T-helper 17 cell (primary cell): ENCODE measurements at places on chromosomes 1 and 21. TPM values are rescaled to one million over a fixed set of nuclear protein-coding genes. Genes with fewer than 3 reads are reported as not detected.
A peak's percentile ranks its signal among the peaks of the same experiment; 100 is the strongest.

The FAM229A gene
- 30.1 TPM for total RNA-seq

The CD34 gene
- total RNA-seq: not detected

The LCE1D gene
- not detected for total RNA-seq

The SLC41A1 gene
- 36.2 TPM for total RNA-seq

The TNFRSF4 gene
- total RNA-seq: 127 TPM

The NEK2 gene
- total RNA-seq: 1.6 TPM

The CNKSR1 gene
- 3.8 TPM for total RNA-seq

The VANGL2 gene
- not detected for total RNA-seq

The PRELP gene
- total RNA-seq: not detected

The EXTL1 gene
- not detected for total RNA-seq

The SLC35F3 gene
- total RNA-seq: 0.10 TPM

The HSD11B1 gene
- 4.0 TPM for total RNA-seq

The ZNF695 gene
- total RNA-seq: not detected

- H3K27me3 ChIP-seq: no peaks in the 10 kb centered on the region
- no peak overlapping the region for H3K4me3 ChIP-seq
- no peak overlapping the region for H3K27ac ChIP-seq
- peaks cover 12% of the 10 kb centered on the region for H3K36me3 ChIP-seq
- no peak for DNase-seq
- peaks cover 24% of the 10 kb centered on the region for H3K4me1 ChIP-seq
These were observed 33.0 kb downstream of the COP1 start for GRCh38 chr1:176174108-176174507.

GRCh38 chr1:112849425-112850033 is 106.5 kb downstream of the SLC16A1 start:
- H3K36me3 ChIP-seq: peaks cover 2% of the 10 kb centered on the region
- peaks cover 7% of the 10 kb centered on the region for H3K4me1 ChIP-seq
- H3K27me3 ChIP-seq: peaks cover 44% of the 10 kb centered on the region

GRCh38 chr21:45306453-45306831 is 18.7 kb upstream of the POFUT2 start:
- peaks cover 15% of the 10 kb centered on the region for H3K4me1 ChIP-seq
- no peak for DNase-seq
- peaks cover 1% of the 10 kb centered on the region for H3K36me3 ChIP-seq
- peaks cover 24% of the 10 kb centered on the region for H3K27me3 ChIP-seq
- H3K27ac ChIP-seq: peak overlapping the region; percentile 83
- H3K4me3 ChIP-seq: no peak overlapping the region

DNA sequence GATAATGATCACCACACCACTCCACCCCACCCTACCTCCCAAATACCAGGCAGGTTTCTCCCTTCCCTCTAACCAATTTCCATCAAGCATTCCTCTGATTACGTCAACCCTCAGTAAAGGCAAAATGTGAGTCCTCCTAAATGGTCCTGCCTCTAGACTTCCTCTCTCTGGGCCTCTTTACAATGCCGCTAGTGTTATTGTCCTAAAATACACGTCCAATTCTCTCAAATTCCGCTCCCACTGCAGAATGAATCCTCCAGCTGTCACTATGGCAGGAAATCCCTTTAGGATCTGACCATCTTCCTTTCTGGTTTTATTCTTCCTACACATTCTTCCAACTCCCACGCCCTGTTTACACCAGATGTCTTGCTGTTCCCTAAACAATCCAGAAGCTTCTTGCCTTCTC is 68.7 kb downstream of the DEGS1 start:
- no peak for DNase-seq
- no peak overlapping the region for H3K4me3 ChIP-seq
- H3K27me3 ChIP-seq: no peaks in the 10 kb centered on the region
- peak overlapping the region; percentile 67 for H3K27ac ChIP-seq
- peaks cover 15% of the 10 kb centered on the region for H3K36me3 ChIP-seq

- H3K27ac ChIP-seq: no peak overlapping the region
- no peak for DNase-seq
- H3K36me3 ChIP-seq: no peaks in the 10 kb centered on the region
- no peak overlapping the region for H3K4me3 ChIP-seq
- H3K27me3 ChIP-seq: no peaks in the 10 kb centered on the region
These were observed 715.7 kb upstream of the ZP4 start for GRCh38 chr1:238606457-238606856.

GRCh38 chr1:74689621-74690363 is 16.2 kb upstream of the ERICH3 start:
- peaks cover 5% of the 10 kb centered on the region for H3K27me3 ChIP-seq
- DNase-seq: peak; percentile 24
- H3K4me3 ChIP-seq: no peak overlapping the region

DNA sequence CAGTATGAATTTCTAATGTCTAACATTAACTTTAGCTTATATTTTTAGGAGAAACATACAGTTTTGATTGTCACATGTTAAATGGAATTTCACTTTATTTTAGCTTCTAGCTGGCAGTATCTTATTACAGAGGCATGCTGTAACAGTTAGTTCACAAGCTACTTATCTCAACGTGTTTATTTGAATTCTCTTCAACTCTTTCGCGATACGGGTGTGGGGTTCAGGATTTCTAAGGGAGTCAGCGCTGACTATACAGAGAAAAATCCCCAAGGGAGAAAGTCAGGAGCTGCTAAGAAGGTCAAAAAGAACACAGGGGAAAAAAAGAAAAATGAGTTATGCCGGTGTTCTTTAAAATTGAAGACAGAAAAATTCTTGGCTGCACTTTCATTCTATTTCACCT is 296.2 kb downstream of the VAV3 start:
- no peaks in the 10 kb centered on the region for H3K27me3 ChIP-seq
- H3K4me1 ChIP-seq: no peaks in the 10 kb centered on the region

- H3K4me3 ChIP-seq: no peak overlapping the region
- DNase-seq: no peak
- H3K27ac ChIP-seq: no peak overlapping the region
- H3K27me3 ChIP-seq: peaks cover 3% of the 10 kb centered on the region
- H3K36me3 ChIP-seq: no peaks in the 10 kb centered on the region
These were observed 515.9 kb downstream of the PLPP3 start for GRCh38 chr1:56063461-56063860.

GRCh38 chr1:6962996-6963911 is 178.0 kb downstream of the CAMTA1 start:
- peak; percentile 30 for DNase-seq
- H3K27ac ChIP-seq: no peak overlapping the region
- peaks cover 15% of the 10 kb centered on the region for H3K4me1 ChIP-seq
- H3K27me3 ChIP-seq: peaks cover 64% of the 10 kb centered on the region
- no peaks in the 10 kb centered on the region for H3K36me3 ChIP-seq
- H3K4me3 ChIP-seq: peak overlapping the region; percentile 88

GRCh38 chr1:232657426-232658005 is 27.6 kb upstream of the SIPA1L2 start:
- H3K4me1 ChIP-seq: peaks cover 2% of the 10 kb centered on the region
- no peak overlapping the region for H3K4me3 ChIP-seq

- H3K36me3 ChIP-seq: no peaks in the 10 kb centered on the region
- H3K4me3 ChIP-seq: no peak overlapping the region
- H3K27ac ChIP-seq: no peak overlapping the region
- no peak for DNase-seq
- H3K4me1 ChIP-seq: no peaks in the 10 kb centered on the region
- peaks cover 40% of the 10 kb centered on the region for H3K27me3 ChIP-seq
These were observed 73.6 kb downstream of the ROR1 start for GRCh38 chr1:63847308-63847910.

- peaks cover 34% of the 10 kb centered on the region for H3K27me3 ChIP-seq
- DNase-seq: no peak
- H3K4me1 ChIP-seq: peaks cover 5% of the 10 kb centered on the region
- peaks cover 5% of the 10 kb centered on the region for H3K36me3 ChIP-seq
These were observed 2.7 kb downstream of the RGL1 start for GRCh38 chr1:183807549-183808168.

GRCh38 chr1:66834926-66835325 is 33.9 kb upstream of the INSL5 start:
- no peak for DNase-seq
- H3K4me3 ChIP-seq: no peak overlapping the region

DNA sequence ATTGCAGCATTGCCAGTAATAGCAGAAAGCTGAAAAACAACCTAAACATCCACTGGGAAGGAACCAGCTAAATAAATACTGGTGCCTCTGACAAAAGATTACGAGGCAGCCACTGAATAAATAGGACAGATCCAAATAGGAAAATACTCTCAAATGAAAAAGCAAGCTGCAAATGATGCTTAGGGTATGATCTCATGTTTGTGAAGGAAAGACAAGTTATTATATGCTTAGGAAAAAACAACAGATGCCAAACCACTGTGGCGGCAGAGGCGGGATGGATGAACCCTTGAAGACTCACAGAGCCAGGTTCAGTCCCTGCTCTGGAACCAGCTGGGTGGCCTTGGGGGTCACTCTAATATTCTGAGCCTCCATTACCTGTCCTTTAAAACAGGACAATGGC is 41.6 kb downstream of the MATN1 start:
- H3K4me3 ChIP-seq: no peak overlapping the region
- peaks cover 73% of the 10 kb centered on the region for H3K27me3 ChIP-seq
- no peak for DNase-seq
- no peak overlapping the region for H3K27ac ChIP-seq
- peaks cover 7% of the 10 kb centered on the region for H3K36me3 ChIP-seq

DNA sequence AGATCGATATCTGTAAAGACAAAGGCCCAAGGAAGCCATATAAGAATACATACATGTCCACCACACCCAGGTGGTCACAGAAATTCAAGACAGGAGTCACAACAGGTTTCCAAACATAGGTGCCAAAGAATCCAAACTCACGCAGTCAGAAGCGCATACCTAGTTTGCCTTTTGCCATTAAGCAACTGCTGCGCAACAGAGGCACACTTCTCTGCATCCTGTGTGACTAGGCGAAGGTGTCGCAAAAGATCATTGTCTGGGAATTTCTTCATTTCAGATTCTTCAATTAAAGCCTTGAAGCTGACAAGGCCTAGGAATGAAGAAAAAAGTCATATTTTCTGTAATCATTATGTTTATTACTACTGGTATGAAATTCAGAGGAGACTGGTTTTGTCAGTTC is 32.2 kb upstream of the SYT2 start:
- peaks cover 12% of the 10 kb centered on the region for H3K36me3 ChIP-seq
- peaks cover 4% of the 10 kb centered on the region for H3K4me1 ChIP-seq
- H3K27ac ChIP-seq: no peak overlapping the region
- no peak for DNase-seq
- H3K27me3 ChIP-seq: no peaks in the 10 kb centered on the region

DNA sequence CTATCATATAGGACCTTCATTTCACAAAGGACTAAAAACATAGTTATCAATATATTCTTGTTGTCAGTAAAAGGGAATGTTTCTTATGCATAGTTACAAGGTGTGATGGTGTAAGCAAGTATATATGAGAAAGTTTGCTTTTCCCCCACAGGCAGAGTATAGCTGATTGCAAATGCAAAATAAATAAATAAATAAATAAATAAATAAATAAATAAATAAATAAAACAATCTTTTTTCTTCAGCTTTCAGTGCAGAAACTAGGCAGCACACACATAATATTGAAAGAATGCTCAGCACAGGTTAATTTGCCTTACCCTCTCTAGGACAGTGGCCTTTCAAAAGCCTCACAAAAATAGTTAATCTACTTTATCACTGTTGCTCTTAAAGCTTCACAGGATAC is 138.8 kb downstream of the BRINP3 start:
- H3K36me3 ChIP-seq: no peaks in the 10 kb centered on the region
- no peaks in the 10 kb centered on the region for H3K4me1 ChIP-seq
- no peak overlapping the region for H3K27ac ChIP-seq
- no peak overlapping the region for H3K4me3 ChIP-seq

DNA sequence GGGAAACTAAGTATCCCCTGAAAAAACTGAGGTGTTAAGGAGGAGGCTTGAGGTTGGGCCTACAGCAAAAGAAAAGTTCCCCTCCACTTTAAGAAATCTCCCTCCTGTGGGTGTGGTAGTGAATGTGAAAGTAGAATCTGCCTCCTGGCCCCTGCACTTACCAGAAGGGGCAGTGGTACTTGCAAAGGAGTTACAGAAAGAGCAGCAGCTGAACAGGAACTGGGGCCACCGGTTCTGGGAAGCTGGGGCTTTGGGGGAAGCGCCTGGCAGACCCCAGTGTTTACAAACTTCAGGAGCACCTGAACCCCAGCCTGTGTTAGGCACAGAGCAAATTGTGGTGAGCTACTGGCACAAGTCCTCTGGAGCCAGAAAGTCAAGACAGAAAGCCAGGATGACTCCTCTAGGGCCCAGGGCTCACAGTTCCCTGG is 250.2 kb upstream of the FGGY start:
- no peaks in the 10 kb centered on the region for H3K27me3 ChIP-seq
- no peak for DNase-seq
- peak overlapping the region; percentile 70 for H3K4me3 ChIP-seq
- peaks cover 24% of the 10 kb centered on the region for H3K4me1 ChIP-seq
- H3K27ac ChIP-seq: peak overlapping the region; percentile 30

DNA sequence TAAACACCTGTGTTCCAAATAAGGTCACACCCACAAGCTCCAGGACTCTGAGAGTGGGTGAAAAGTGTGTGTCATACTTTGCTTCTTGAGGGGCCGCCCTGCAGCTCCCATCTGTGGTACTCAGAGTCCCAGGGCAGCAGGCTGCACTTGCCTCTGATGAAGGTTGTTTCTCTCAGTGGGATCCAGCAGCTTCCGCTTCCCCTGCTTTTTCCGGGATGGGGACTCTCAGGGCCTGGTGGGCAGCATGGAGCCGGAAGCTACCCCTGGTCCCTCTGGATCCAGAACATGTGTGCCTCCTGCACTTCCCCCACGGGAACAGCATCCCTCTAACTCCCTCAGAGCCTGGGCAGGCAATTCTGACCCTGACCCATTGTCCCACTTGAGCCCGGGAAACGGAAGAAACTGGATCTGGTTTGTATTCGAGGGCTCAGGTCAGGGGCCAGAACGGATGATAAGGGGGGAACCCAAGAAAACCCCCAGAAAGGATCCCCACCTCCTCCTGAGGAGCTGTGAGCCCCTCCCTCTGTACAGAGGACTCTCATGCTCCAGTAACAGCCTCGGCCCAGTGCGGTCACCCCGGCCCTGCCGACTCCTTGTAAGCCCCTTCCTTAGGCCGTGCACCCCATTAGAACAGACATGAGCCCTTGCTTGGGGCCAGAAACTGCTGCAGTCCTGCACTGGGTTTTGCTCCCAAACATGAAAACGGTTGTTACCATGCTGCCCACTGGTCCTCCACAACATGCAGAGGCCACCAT is 189.5 kb upstream of the C1orf174 start:
- no peak for DNase-seq
- H3K27ac ChIP-seq: no peak overlapping the region
- no peak overlapping the region for H3K4me3 ChIP-seq
- no peaks in the 10 kb centered on the region for H3K36me3 ChIP-seq
- no peaks in the 10 kb centered on the region for H3K4me1 ChIP-seq
- H3K27me3 ChIP-seq: peaks cover 51% of the 10 kb centered on the region

GRCh38 chr1:17689011-17689410 is 66.1 kb upstream of the ACTL8 start:
- no peak for DNase-seq
- no peak overlapping the region for H3K4me3 ChIP-seq
- no peaks in the 10 kb centered on the region for H3K4me1 ChIP-seq
- H3K27me3 ChIP-seq: peaks cover 42% of the 10 kb centered on the region
- peaks cover 7% of the 10 kb centered on the region for H3K36me3 ChIP-seq

- H3K36me3 ChIP-seq: no peaks in the 10 kb centered on the region
- H3K4me1 ChIP-seq: peaks cover 5% of the 10 kb centered on the region
- no peak overlapping the region for H3K27ac ChIP-seq
- DNase-seq: no peak
These were observed 137.3 kb downstream of the ZSCAN20 start for GRCh38 chr1:33609739-33610138.
